ENCODE measurements at places on chromosomes 5 and 9. TPM values are rescaled to one million over a fixed set of nuclear protein-coding genes. Genes with fewer than 3 reads are reported as not detected.

GRCh38 chr5:35331956-35332950, 102.0 kb upstream of the PRLR start:
- no peak for DNase-seq

- no peak for DNase-seq
These were observed 72.4 kb upstream of the SNX2 start for GRCh38 chr5:122702524-122702875.

GRCh38 chr9:73079326-73079725, 72.3 kb upstream of the ANXA1 start:
- DNase-seq, result no peak

GRCh38 chr5:139698490-139699146, 50.5 kb downstream of the CXXC5 start:
- DNase-seq, result peak; percentile 87

DNA sequence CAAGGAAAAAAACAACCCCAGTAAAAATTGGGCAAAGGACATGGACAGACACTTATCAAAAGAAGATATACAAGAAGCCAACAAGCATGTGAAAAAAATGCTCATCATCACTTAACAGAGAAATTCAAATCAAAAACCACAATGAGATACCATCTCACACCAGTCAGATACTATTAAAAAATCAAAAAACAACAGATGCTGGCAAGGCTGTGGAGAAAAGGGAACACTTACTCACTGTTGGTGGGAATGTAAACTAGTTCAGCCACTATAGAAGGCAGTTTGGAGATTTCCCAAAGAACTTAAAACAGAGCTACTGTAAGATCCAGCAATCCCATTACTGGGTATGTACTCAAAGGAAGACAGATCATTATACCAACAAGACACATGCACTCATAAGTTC, 157.4 kb downstream of the EDIL3 start:
- DNase-seq, result no peak

GRCh38 chr5:158629591-158630312, 470.0 kb downstream of the EBF1 start:
- no peak for DNase-seq

- DNase-seq, result peak; percentile 22
These were observed 184.0 kb downstream of the SEMA5A start for GRCh38 chr5:9361835-9362234.

DNA sequence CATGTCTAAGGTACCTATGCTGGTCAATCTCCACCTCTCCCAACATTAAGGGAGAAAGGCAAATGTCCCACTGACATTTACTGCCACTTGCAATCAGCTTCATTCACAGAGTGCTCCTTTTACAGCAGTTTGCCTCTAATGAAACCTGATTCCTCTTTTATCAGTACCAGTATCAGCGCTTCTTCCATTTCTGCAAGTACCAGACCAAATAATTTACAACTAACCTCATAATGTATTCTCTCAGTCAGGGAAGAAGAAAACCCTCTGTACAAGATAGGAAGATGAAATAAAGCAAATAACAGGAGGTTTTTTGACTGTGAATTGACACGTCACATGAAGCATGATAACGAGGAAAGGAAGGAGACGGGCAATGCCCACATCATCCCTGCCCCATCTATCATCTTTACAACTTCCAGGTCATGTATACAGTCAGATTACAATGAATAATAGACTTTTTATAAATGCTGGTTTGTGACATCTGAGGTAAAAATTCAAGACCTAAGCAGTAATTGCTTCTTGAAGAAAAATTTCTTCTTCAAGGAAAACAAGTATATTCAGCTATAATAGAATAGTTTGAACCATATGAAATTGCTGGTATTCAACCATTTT, 21.9 kb downstream of the ABITRAM start:
- DNase-seq, result no peak

DNA sequence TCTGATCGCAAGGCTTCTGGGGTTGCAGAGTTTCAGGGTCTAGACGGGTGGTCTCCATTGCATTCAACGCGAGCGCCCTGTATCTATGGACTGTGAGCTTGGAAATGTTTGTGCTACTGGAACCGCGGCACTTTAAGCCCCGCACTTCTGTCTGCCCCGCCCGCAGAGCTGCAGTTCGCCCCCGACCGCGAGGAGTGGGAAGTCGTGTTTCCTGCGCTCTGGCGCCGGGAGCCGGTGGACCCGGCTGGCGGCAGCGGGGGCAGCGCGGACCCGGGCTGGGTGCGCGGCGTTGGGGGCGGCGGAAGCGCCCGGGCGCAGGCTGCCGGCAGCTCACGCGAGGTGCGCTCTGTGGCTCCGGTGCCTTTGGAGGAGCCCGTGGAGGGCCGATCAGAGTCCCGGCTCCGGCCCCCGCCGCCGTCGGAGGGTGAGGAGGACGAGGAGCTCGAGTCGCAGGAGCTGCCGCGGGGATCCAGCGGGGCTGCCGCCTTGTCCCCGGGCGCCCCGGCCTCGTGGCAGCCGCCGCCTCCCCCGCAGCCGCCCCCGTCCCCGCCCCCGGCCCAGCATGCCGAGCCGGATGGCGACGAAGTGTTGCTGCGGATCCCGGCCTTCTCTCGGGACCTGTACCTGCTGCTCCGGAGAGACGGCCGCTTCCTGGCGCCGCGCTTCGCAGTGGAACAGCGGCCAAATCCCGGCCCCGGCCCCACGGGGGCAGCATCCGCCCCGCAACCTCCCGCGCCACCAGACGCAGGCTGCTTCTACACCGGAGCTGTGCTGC, 1.0 kb downstream of the ADAMTS19 start:
- DNase-seq, result peak; percentile 26

GRCh38 chr5:58974083-58974482, 391.2 kb downstream of the RAB3C start:
- DNase-seq, result no peak

DNA sequence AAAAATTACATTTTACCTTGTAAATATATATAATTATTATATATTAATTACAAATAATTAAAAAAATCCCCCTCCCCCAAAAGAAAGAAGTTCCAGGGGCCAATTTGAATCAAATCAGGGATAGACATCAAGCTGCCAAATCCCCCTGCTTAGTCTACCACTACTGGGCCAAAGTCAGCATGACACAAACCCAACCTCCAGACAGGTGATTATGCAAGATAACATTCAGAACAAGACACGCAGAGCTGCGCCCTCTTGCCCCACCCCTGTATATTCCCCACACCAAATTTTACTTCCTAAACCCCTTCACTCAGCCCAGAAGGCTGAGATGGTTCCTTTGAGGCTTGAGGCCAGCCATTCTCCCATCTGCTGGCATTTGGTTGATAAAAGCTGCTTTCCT, 2059.1 kb upstream of the CDH6 start:
- DNase-seq, result no peak

- no peak for DNase-seq
These were observed 67.1 kb downstream of the EPB41L4B start for GRCh38 chr9:109253637-109254284.

GRCh38 chr5:9456435-9457042, 89.3 kb downstream of the SEMA5A start:
- no peak for DNase-seq

DNA sequence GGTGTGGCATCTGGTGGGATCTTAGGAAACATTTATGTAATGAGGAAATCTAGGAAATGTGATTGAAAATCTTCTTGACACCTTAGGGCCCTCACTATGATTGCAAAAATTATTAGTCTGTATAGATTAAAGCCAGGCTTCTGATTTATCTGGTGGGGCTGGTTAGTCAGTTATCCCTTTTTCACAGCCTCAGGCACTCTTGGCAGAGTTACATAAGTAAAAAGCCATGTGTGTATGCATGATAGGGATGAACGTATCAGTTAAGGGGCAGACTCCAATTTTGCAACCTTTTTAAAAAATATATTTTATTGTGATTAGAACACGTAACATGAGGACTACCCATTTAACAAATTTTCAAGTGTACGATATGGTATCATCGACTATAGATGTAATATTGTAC, 30.6 kb upstream of the RAB14 start:
- DNase-seq, result no peak

- no peak for DNase-seq
These were observed 1.9 kb downstream of the OCLN start for GRCh38 chr5:69494452-69494851.

GRCh38 chr5:96242571-96242970, 190.5 kb downstream of the PCSK1 start:
- no peak for DNase-seq

DNA sequence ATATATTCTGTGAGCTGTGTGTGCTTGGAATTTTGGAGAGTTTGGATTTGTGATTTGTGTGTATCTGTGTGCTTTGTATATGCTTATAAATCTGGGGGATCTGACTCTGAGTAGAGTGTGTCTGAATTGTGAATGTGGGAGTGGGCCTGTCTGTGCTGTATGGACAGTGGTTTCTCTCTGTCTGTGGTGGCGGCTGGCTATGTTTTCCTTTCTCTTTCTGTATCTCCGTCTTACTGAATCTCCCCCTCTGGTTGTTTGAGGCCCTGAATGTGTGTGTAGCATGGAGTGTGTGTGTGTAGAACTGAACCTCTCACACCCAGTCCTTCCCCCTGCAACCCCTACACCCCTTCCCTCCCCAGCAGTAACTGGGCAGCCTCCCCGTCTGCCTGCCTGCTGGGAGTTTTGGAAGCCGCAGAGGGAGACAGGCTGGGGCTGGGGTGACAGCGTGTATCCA, 4.7 kb downstream of the CXXC5 start:
- DNase-seq, result no peak

GRCh38 chr5:31116466-31117031, 76.9 kb upstream of the CDH6 start:
- DNase-seq, result no peak

GRCh38 chr9:94929369-94929756, 202.9 kb downstream of the AOPEP start:
- DNase-seq, result no peak

DNA sequence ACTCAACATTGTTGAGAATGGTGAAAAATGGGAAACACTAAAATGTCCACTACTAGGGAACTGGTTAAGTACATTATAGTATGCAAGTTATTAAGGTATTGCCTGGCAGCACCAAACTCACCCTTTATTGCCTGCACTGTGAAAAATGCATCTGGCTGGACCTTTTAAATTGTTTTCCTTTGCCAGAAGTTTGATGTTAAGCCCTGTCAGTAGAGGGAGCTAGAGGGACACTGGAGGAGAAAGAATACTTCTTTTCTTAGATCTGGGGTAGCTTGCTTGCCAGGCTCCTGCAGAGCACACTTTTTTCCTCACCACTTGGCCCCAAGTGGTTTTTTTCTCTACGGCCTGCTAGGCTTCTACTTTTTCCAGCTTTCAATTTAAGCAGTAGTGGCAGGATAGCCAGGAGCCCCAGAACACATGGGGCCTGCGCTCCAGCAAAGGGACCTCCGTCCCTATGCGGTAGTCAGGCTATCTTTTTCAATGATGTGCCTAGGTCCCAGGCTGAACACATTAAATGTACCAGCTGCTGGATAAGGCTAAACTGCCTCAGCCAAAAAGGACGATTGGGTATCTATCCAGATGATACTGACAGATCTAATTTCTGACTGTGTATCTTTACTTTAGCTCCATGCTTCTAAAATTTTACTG, 8.0 kb upstream of the HABP4 start:
- no peak for DNase-seq

DNA sequence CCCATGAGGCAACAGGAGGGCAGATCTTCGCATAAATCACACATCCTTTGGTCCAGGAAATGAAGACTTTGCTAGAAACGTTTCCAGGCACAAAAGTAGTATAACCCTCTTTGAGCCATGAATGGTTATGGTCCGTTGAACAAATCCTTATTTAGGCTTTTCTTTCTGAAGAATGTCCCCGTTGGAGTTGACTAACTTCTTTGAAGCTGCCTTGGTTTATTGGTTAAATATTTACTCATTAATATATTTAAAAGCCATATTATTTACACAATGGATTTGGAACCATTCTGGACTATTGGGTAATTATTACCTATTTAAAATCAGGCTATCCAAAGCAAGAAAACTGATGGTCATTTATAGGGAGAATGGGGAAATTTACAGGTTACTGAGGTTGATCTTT, 347.6 kb upstream of the SLC30A5 start:
- no peak for DNase-seq

GRCh38 chr5:159071382-159071781, 28.3 kb downstream of the EBF1 start:
- DNase-seq, result no peak

GRCh38 chr5:159515197-159515596, 184.9 kb upstream of the IL12B start:
- no peak for DNase-seq

DNA sequence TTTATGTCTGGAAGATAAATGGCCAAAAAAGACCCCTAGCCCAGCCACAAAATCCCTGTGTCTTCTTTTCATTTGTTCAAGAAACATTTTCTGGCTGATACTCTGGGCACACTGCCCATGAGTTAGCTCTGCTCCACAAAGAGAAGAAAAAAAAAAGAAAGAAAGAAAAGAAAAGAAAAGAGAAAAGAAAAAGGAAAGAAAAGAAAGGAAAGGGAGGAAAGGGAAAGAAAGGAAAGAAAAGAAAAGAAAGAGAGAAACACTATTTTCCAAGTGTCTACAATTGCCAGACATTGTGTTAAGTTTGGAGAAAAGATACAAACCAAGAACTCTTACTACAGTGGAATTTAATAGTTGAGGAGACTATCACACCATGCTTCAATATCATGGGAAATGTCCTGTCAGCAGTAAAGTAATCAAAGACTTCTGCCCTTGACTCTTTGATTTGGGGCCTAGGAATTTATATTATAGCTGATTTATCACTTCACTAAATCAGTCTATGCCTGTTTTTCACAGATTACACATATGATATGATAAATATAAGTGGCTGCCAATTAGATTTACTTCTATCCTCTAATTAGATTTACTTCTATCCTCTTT, 3.0 kb downstream of the TRMO start:
- DNase-seq, result no peak

DNA sequence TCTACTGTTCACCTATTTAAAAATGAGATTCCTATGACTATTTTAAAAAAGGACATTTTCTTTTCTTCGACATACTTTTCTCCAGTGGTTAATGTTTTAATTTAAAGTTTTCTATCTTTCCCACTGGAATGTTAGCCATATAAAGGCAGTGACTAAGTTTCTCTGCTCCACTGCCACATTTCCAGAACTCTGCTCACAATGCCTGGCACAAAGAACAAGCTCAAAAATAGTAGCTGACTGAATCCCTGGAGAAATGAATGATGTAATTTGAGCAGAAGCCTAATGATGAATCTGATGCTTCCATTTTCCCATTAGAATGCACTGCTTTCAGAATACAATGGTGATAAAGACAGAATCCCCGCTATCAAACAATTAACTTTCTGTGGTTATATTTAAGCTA, 817.8 kb downstream of the MTRR start:
- DNase-seq, result no peak

DNA sequence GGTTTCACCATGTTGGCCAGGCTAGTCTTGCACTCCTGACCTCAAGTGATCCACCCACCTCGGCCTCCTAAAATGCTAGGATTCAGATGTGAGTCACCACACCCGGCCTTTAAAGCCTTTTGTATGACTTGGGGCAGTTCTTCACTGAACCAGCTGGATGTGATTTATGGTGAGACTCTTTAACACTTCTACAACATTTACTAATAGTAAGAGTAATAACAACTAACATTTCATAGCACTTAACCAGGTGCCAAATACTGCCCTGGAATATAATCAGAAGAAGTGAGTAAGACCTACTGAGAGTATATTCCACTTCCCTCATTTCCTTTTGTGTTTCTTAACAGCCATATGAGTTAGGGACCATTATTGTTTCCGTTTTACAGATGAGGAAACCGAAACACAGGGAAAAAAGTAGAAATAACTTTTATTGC, 10.0 kb downstream of the ZSWIM6 start:
- DNase-seq, result no peak

The CCDC180 gene
- polyA plus RNA-seq, result 32.5 TPM

The TRIM36 gene
- polyA plus RNA-seq, result 1.1 TPM

The SLC4A9 gene
- 0.26 TPM for polyA plus RNA-seq

The PRR7 gene
- polyA plus RNA-seq, result 2.5 TPM

The PCDHA9 gene
- 0.04 TPM for polyA plus RNA-seq

The GLDC gene
- 7.0 TPM for polyA plus RNA-seq

The ASS1 gene
- 18.0 TPM for polyA plus RNA-seq

The FBP1 gene
- polyA plus RNA-seq, result 23.9 TPM

The SPINK13 gene
- 0.73 TPM for polyA plus RNA-seq

The DOK3 gene
- 5.6 TPM for polyA plus RNA-seq

Data from right lung (tissue), 10 donors.